ENCODE measurements at places on chromosomes 2 and 18.

- no peak for DNase-seq
These were observed 46.7 kb downstream of the EN1 start for GRCh38 chr2:118800736-118801135.

GRCh38 chr2:168538534-168538933, 82.5 kb downstream of the CERS6 start:
- no peak for DNase-seq

GRCh38 chr18:35390951-35391700, 14.0 kb upstream of the ZNF396 start:
- DNase-seq = no peak

GRCh38 chr2:111138839-111139238, 18.1 kb downstream of the BCL2L11 start:
- DNase-seq = no peak

DNA sequence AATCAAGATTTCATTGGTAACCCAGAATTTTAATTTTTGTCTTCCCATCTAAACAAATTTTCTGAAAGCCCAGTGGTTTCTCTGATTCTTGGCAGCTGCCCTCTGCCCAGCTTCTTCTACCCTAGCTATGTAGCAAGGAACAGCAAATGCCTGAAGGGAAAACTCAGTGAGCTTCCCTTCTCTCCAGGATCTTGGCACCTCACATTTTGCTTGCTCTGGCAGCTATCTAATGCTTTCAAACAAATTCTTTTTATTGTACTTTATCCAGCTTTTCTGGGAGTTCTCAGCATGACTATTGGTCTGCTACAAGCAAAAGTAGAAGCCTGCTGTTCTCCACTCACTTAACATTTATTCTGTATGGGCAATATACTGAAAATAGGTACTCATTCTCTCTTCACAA, 18.3 kb upstream of the GFPT1 start:
- no peak for DNase-seq

DNA sequence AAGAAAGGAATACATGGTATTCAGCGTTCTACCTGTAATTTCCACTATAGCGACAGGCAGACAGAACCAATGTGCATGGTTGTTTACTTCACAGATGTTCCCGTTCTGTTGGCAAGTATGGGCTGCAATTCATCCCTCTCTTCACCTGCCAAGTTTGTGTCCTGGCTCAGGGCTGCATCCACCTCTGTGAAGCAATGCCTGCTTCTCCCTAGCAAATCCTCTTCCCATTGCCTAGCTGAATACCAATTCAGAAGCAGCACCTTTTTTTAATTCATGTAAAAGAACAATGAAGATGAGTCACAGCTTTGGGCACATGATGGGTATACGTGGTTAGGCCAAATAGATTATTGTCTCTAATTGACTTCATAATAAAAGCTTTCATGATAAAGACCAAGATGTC, 54.7 kb upstream of the LRATD1 start:
- DNase-seq = no peak

DNA sequence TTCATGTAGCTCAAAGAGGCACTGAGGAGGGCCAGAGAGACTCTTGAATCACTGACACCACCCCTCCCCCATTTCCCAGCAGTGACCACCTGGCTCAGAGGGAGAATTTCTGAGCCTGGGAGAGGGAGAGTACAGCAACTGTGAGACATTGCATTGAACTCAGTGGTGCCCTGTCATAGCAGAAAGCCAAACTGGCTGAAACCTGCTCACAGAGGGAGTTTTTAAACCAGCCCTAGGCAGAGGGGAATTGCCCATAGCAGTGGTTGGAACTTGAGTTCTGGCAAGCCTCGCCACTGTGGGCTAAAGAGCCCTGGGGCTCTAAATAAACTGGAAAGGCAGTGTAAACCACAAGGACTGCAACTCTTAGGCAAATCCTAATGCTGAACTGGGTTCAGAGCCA, 243.1 kb downstream of the ADCYAP1 start:
- DNase-seq = no peak

DNA sequence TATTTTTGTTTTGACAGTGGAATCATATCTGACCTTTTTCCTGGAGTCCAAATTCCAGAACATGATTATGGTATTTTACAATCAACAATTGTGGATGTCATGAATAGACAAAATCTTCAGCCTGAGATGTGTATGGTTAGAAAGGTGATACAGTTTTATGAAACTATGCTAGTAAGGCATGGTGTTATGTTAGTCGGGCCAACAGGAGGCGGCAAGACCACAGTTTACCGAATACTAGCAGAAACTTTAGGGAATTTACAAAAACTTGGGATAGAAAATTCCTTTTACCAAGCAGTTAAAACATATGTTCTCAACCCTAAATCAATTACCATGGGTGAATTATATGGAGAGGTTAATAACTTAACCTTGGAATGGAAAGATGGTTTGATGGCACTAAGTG, 137.0 kb downstream of the DNAH6 start:
- DNase-seq = no peak

DNA sequence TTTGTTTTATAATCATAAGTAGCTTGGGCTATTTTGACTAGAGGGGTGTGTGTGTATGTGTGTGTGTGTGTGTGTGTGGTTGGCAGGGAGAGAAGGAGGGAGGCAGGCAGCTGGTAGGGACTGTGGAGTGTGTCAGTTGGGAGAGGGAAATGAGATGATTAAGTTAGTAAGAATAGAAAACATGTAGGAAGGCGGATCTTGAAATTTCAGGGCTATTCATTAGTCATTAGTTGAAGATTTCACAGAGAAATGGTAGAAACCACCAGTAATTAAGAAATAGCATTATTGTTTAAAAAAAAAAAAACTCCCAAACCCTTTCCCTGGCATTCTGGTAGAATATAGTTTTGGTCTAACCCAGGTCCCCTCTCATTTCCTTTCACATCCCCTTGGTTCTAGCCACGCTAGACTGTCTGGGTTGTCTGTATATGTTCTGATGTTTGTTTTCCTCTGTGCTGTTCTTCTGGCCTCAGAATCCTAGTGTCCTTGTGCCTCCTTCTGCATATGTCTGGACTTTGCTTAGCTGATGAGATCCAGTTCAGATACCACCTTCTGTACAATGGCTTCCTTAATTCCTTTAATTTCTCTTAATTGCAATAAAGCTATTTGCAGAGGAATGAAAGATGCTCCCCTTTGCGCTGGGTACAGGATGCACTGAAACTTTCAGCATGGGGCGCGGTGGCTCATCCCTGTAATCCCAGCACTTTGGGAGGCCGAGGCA, 161.6 kb downstream of the NEDD4L start:
- DNase-seq = no peak

GRCh38 chr2:46171411-46171953, 125.7 kb upstream of the EPAS1 start:
- DNase-seq = peak; percentile 72

- DNase-seq = no peak
These were observed 13.1 kb downstream of the TGIF1 start for GRCh38 chr18:3463051-3463450.

DNA sequence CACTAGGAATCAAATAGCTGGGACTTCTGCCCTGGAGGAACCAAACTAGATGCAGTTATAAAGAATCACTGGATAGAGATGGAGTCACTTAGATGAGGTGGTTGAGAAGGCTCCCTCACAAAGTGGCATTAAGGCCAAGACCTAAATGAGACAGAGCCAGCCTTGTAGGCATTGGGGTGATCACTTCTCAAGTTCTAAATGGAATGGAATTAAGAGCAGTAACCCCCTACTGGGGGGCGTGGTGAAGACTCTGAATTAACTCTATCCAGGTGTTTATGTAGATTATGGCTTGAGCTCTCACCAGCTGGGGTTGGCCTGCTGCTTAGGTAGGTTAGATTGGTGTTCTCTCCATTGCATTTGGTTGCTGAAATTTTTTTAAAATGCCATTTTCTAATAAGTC, 71.3 kb downstream of the TTC27 start:
- DNase-seq = no peak

GRCh38 chr18:70246061-70246466, 40.6 kb upstream of the RTTN start:
- DNase-seq = no peak

Measured in RWPE1 (cell line).